ENCODE measurements at places on chromosomes 6 and 20.

- peak; percentile 23 for DNase-seq
Measured at GRCh38 chr6:91328241-91328640, 741.4 kb upstream of the MAP3K7 start.

GRCh38 chr6:41546866-41547798 lies 951 bp downstream of the FOXP4 start:
- DNase-seq, result peak; percentile 5

DNA sequence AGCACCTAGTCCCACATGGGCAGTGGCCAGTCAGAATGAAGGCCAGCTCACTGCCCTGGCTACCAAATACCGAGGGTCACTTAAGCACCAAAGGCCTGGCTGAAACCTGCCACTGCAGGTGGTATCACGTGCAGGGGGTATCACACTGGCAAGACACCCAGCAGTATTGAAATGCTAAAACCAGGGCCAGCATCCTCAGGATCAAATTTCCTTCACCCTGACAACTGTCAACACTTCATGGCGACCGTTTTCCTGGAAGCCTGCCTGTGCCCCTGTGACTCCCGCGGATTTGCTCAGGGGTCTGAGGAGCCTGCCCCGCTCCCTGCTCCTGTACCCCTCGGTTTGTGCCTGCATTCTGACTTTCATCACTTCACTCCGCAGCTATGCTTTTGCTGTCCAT lies 151.1 kb downstream of the TTLL2 start:
- no peak for DNase-seq

DNA sequence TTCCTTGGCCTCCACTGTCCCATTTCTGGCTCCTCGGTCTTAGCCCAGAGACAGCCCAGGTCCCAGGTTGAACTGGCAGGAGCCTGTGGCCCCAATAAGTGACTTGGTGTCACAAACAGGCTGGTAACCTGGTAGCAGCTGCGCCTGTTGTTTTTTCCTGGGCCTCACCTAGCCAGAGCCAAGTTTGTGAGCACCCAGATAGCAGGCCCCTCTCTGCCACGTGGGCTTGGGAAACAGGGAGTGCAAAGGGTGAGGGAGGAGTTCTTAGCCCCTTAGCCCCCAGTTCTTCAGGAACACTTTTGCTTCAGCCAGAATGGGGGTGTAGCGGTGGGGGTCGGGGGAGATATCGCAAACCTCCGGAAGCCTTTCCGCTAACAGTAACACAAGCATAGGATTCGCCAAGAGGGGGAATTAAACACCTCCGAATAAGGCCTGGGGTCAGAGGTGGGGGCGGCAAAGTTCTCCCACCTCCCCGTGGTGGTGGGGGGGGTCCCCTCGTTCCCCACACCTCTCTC lies 760 bp downstream of the C6orf132 start:
- DNase-seq, result no peak

- no peak for DNase-seq
Measured at GRCh38 chr6:28953585-28954258, 29.9 kb upstream of the TRIM27 start.

DNA sequence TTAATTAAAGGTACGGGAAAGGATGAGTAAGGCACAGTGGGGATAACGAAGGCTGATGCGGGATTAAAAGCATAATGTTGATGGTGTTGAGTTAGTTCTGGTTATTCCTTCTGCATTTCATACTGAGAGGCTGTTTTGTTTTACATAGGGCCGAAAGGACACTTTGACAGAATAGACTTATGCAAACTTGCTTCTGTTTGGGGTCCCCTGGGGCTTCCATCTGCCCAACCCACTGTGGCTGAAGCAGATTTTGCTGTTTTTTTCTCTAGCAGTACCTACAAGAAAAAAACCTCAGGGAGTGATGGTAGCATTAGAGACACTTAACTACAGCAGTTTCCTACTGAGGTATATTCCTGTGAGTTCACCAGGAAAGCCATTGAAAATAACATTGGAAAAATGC lies 136.1 kb upstream of the SUPT3H start:
- no peak for DNase-seq

GRCh38 chr20:58081846-58082245 lies 146.6 kb downstream of the ANKRD60 start:
- no peak for DNase-seq

DNA sequence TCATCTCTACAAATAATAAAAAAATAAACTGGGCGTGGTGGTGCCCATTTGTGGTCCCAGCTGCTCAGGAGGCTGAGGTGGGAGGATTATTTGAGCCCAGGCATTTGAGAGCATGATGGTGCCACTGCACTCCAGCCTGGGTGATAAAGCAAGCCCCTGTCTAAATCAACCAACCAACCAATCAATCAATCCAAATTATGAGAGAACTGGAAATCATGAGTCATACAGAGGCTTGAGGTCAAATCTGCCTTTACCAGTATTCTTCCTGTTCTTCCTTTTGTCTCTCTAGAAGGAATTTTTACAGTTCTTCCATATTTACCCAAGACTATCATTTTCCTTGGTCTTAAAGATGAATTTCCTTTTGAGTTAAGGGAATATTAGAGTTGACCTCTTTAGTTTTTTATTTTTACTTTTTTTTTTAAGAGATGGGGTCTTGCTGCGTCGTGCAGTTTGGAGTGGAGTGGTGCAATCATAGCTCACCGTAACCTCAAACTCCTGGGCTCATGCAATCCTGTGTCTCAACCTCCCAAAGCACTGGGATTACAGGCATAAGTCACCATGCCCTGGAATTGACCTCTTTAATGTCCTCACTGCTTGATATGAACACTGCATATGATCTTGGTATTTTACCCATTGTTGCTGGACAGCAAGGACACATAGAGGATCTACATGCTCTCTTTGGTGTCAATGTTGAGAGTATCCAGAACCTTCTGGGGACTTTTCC lies 44.1 kb upstream of the TXNDC5 start:
- no peak for DNase-seq

DNA sequence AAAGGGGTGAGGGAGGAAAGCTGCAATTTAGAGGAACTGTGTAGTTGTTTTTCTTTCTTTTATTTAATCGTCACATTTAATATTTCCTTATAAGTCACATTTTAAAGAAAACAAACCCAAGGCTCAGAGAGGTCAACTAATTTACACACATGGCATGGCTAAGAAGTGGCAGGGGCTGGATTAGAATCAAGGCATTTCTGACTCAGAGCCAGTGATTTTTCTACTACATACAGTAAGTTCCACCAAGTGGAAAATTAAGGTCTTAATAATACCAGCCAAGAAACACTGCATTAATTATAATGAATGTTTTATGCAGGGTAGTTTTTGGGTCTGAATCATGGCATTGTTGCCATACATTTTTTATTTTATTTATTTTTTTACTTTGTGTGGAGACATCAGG lies 607.7 kb upstream of the CITED2 start:
- no peak for DNase-seq

GRCh38 chr6:167005350-167006159 lies 6.4 kb downstream of the CEP43 start:
- DNase-seq, result no peak

DNA sequence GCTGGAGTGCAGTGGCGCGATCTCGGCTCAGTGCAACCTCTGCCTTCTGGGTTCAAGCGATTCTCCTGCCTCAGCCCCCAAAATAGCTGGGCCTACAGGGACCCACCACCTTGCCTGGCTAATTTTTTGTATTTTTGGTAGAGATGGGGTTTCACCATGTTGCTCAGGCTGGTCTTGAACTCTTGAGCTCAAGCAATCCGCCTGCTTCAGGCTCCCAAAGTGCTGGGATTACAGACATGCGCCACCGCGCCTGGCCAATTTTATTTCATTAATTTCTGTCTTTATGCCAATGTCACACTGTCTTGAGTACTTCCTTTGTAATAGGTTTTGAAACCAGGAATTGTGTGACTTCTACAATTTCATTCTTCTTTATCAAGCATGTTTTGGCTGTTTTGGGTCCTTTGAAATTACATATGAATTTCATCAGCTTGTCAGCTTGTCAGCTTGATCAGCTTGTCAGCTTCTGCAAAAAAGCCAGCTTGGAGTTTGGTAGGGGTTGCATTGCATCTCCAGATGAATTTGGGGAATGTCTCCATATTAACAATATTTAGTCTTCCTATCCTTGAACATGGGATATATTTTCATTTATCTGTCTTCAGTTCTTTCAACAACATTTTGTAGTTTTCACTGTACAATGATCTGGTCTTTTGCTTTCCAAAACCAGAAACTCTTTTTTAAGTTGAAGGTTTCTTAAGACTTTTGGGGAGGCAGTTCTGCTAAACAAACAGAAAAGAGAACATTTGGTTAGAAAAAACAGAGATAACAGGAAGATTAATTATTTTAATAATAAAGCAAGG lies 20.8 kb downstream of the ZFAND3 start:
- no peak for DNase-seq

Measured in NCI-H774 (cell line).